ENCODE measurements at places on chromosomes 7 and 10. TPM values are rescaled to one million over a fixed set of nuclear protein-coding genes. Genes with fewer than 3 reads are reported as not detected.

GRCh38 chr10:48449501-48450232 is 143.2 kb downstream of the MAPK8 start:
- DNase-seq = no peak

PRSS37 gene
- polyA plus RNA-seq = 2.6 TPM

DNA sequence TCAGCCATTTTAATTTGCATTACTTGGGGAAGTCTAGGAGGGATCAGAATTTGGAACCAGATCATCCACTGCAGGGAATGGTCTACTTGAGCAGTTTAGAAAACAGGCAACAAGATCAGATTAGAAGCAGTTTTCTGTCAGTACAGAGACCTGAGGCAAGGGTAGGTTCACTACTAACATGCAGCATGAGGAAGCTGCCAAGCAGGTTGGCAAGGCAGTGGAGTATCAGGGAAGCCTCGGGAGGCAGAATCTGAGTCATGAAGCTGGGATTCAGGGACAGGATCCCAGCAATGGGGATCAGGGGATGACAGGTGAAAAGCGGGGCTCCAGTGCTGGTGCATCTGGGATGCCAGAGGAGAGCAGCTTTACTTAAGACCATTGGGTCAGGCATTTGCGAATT is 28.1 kb downstream of the ENO4 start:
- no peak for DNase-seq

GIMAP4 gene
- 40.9 TPM for polyA plus RNA-seq

DNA sequence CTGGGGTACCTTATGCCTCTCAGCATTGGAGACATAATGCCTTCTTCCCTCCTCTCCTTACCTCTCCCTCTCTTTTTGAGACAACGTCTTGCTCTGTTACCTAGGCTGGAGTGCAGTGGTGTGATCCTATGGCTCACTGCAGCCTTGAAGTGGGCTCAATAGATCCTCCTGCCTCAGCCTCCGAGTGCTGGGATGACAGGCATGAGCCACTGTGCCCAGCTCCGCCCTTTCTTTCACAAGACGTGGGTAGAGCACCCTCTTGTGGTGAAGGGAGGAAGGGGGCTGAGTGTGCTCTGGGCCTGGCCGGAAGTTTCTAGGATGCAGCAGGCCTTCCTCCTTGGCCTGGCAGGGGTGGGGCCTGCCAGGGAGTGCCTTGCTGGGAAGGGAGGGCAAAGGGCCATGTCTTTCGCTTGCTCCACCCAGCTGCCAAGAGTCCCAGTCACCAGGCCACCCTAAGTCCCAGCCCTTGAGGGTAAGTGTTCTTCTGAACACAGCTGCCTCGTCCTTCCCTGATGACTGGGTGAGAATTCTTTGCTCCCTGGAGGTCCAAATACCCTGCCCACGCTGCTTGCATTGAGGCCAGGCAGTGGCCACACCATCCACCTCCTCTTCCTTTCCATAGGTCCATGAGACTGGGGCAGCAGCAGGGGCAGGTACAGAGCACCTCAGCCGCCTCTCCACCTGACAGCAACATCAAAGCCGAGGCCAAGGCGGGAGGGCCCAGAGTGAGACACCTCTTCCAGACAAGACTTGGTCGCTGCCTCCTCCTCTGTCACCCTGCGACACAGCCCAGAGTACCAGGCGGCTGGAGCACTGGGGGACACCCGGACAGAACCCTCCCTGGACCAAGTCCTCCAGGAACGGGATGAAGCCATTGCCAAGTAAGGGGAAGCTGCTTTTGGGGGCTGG is 3.7 kb downstream of the ABHD11 start:
- DNase-seq = peak; percentile 53

ARPC1B gene
- 204 TPM for polyA plus RNA-seq

EVX1 gene
- 0.05 TPM for polyA plus RNA-seq

SGMS1 gene
- polyA plus RNA-seq = 14.7 TPM

DNA sequence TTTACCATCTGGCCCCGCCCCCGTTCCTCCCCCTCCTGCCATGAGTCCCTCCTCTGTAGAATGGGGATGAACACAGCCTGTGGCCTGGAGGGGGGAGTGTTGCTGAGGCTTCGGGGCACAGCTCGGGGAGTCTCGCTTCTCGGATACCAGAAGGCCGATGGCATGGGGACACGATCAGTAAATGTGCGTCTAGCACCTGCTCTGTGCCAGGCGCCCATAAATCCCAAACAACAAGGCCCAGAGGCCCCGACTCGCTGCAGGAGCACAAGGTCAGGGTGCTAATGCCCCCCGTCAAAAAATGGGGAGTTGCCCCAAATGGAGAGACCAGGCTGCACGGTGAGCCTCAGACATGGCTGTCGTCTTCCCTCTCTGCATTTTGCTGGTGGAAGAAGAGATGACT is 40.7 kb downstream of the JAKMIP3 start:
- no peak for DNase-seq

- no peak for DNase-seq
Measured at GRCh38 chr7:1665549-1666316, 4.3 kb upstream of the ELFN1 start.

PNLIPRP1 gene
- polyA plus RNA-seq = 0.02 TPM

DNA sequence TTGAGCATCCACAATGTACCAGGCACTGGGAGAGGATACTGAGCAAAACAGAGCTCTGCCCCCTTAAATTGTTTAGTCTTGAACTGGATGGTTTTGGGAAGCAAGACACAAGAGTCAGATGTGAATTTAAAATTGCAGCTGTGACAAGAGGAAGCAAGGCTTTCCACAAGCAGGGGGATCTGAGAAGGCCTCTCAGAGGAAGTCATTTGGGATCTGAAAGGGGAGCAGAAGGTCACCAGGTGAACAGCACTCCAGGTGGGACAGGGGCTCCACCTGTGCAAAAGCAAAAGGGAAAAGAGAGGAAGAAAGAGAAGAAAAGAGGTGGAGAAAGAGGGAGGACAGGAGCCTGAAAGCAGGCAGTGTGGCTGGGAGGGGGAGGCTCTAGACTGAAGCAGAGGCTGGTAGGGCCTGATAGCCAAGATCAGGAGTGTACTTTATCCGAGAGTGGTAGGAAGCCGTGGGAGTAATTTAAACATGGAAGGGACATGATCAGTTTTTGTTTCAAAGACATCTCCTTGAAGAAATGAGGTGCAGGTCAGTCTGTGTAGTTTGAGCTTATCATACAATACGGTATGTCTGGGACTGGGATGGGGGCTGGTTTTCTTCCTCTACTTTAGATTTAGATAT is 76.1 kb upstream of the DUSP5 start:
- DNase-seq = no peak

- peak; percentile 18 for DNase-seq
Measured at GRCh38 chr10:133475425-133475734, 21.6 kb downstream of the SCART1 start.

KIAA1549 gene
- polyA plus RNA-seq = 0.48 TPM

FAM241B gene
- polyA plus RNA-seq = 8.3 TPM

DNA sequence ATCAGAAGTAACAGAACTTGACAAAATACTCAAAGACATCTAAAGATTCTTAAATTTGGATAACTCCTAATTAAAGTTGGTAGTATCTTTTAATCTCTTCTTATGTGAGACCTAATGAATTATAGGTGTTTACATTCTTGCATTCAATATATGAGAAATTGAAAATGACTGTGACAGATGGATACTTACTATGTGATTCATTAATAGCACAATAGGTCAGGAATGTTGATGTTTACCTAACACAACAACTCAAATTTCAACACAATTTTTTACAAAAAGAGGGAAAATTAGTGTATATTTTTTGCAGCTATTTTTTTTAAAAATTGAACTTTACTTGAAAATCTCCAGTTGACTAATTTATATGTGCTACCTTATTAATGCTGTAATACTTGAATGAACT is 31.7 kb upstream of the MCU start:
- no peak for DNase-seq

- DNase-seq = no peak
Measured at GRCh38 chr10:120998782-120999285, 147.7 kb downstream of the WDR11 start.

GRCh38 chr10:79941585-79942210 is 7.2 kb downstream of the SFTPD start:
- no peak for DNase-seq

DNA sequence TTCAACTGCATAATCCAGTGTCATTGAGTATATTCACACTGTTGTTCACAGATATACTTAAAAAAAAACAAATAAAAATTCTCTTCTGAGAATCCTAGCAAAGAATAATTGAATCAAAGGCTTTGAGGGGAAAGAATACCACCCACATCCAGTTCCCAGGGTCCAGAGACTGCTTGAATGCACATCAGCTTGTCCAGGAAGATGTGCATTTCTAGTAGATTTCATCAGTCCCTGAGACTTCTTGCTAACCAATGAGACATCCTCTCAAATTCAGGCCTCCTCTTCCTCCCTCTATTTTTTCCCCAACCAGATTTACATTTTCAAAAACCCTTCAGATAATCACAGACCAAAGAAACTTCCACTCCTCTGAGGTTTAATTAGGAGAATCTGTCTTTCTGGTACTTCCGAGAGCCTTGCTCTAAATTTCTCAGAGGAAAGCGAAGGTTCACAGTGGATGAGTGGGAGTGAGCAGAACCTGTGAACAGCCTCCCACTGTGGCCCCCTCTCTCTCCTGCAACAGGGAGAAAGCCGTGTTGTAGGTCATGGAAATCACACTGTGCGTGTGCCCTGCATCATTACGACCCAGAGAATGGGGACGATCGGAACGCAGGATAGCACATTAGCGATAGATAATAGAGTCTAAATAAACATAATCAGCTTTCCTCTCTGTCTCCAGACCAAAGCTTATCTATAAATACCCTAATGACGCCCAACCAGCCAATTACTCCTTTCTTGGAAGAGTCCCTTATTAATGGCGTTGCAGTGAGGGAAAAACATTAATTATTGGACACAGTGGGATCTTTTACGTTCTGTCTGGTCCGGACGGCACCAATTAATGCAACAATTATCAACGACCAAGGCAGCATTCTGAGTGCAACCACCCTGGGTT is 212.5 kb downstream of the EMX2 start:
- no peak for DNase-seq

GRCh38 chr7:63040966-63041610 is 957.6 kb upstream of the ZNF722 start:
- no peak for DNase-seq

GRCh38 chr7:1892011-1892965 is 222.2 kb downstream of the ELFN1 start:
- no peak for DNase-seq

DNA sequence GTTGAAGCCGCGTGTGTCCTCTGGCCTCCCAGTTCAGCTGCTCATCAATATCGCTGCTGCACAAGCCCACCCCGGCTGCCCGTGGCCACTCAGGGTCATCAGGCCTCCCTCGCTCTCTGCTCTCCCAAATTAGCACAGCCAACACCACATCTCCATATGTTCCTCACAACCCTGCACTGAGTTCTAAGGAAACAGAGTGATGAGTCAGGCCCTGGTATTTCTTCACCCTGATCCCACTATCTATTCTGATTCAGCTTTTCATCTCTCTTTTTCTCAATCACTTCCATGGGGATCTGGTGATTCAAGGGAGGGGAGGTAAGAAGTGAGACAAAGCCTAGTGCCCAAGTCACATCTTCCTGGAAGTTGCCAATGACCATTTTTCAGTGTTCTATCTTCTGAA is 23.8 kb downstream of the CYTH3 start:
- DNase-seq = no peak

- no peak for DNase-seq
Measured at GRCh38 chr7:73977619-73978618, 50.1 kb upstream of the ELN start.

CPVL gene
- 112 TPM for polyA plus RNA-seq

DNA sequence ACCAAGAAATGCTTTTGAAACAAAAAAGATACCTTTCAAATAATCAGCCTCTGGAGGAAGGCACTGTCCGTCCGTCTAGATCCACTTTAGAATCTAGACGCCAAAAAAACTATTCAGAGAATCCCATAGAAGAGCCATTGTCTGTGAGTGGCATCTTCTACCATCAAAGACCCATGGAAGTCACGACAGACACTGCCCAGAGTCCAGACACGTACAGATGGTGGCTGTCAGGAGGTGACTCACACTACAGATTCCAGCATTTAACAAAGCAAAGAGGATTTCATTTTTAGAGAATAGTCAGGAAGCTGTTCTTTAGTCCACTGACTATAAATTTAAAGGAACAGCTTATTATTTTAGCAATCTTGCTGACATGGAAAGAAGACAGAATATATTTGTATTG is 11.7 kb downstream of the C1QL3 start:
- no peak for DNase-seq

- no peak for DNase-seq
Measured at GRCh38 chr10:129626796-129627435, 159.9 kb downstream of the MGMT start.

GRCh38 chr7:123669485-123669884 is 13.8 kb downstream of the LMOD2 start:
- no peak for DNase-seq

- DNase-seq = no peak
Measured at GRCh38 chr7:82284936-82285519, 158.5 kb downstream of the CACNA2D1 start.

LIPM gene
- 0.57 TPM for polyA plus RNA-seq

GRCh38 chr10:94260455-94260854 is 102.3 kb downstream of the NOC3L start:
- DNase-seq = no peak

GRCh38 chr10:47022311-47023131 is 111.3 kb downstream of the PTPN20 start:
- no peak for DNase-seq

DNA sequence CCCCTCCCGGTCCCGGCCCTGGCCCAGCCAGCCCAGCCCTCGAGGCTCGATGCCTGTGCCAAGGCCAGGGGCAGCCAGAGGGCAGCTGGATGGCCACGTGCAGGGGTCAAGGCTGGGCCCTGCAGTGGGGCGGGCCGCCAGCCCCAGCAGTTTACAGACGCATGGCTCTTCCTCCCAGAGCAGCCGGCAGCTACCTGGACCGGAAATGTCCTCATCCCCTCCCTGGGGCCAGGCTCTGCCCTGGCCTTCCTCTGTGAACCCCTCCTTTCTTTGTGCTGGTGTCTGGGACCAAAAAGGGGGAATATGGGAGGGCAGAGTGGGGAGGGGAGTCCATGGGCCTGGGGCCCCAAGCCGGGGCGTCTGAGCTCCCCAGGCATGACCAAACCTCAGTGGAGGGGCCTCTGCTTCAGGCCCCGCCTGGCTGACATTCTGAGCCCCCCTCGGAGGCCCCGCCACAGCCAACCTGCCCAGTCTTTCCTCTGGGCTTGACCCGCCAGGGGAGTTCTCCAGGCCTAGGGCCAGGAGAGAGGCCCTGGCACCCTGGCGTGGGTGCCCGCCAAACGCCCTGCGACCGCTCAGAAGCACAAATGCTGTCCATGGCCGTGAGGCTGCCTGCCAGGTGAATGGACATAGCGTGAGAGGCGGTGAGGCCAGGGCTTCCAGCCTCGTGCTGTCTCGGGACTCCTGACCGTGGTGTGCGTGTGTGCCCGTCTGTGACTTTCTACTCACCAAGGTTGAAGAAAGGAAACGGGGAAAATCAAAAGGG is 24.7 kb upstream of the AMZ1 start:
- DNase-seq = no peak

DNA sequence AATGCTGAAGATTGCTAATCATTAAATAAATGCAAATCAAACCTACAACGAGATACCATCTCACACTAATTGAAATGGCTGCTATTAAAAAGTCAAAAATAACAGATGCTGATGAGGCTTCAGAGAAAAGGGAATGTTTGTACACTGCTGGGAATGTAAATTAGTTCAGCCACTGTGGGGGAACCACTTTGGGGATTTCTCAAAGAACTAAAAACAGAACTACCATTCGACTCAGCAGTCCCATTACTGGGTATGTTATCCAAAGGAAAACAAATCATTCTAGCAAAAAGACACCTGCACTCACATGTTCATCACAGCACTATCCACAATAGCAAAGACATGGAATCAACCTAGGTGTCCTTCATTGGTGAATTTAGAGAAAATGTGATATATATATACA is 379.0 kb upstream of the CNTNAP2 start:
- DNase-seq = no peak

GRCh38 chr7:2608921-2609411 is 22.8 kb upstream of the TTYH3 start:
- DNase-seq = no peak
